ENCODE measurements at places on chromosomes 2 and 18. TPM values are rescaled to one million over a fixed set of nuclear protein-coding genes. Genes with fewer than 3 reads are reported as not detected.

Gene RUFY4
- 0.28 TPM for total RNA-seq

Gene ZAP70
- 2.8 TPM for total RNA-seq

Gene CEP192
- total RNA-seq = 27.6 TPM

Gene SLC16A14
- total RNA-seq = 20.4 TPM

Gene KLHL29
- 4.6 TPM for total RNA-seq

Gene PJVK
- 1.1 TPM for total RNA-seq

Gene ANKRD62
- 0.73 TPM for total RNA-seq

Gene RBMS1
- total RNA-seq = 18.6 TPM

Gene LDLRAD4
- 33.6 TPM for total RNA-seq

Gene TIGD1
- total RNA-seq = 4.5 TPM

Gene MEP1B
- total RNA-seq = 11.8 TPM

Gene CNPPD1
- total RNA-seq = 119 TPM
